Substantia nigra (tissue), 51 donors: ENCODE measurements at places on chromosomes 5 and 9.

- DNase-seq = no peak
Measured at GRCh38 chr9:116260531-116260930, 106.9 kb downstream of the PAPPA start.

- no peak for DNase-seq
Measured at GRCh38 chr9:94599102-94599501, 5.5 kb upstream of the FBP2 start.

GRCh38 chr9:70229026-70229425, 29.8 kb upstream of the SMC5 start:
- no peak for DNase-seq

- no peak for DNase-seq
Measured at GRCh38 chr9:34999576-34999975, 10.0 kb downstream of the DNAJB5 start.

DNA sequence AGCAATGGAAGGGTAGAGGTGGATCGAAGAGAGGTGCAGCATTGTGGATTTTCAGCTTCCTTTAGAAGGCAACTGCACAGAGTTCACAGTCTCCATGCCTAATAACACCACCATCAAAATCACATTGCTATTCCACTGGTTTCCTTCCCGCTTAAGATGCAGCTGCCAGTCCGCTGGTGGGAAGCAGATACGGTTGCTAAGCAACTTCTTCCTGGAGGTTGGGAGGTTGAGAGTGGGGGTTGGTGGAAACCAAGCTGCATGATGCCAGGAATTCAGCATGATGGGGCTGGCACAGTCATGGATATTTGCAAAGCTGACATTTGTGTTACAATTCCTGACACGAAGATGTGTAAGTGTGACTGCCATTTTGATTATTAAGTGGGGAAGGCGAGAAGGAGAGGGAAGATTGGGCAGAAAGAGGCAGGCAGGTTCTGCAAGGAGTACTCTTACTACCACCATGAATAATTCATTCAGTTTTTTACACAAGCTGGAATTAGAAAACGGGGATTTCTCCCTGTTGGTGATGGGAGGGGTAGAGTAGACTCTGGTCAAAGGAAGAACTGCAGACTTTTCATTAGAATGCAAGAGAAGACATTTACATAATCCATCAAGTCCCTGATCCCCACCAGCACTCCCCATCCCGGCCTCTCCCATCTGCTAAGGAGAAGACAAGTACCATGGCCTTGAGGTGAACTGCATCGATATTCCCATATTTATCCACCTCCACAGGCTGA, 87.5 kb downstream of the GLDC start:
- DNase-seq = no peak

DNA sequence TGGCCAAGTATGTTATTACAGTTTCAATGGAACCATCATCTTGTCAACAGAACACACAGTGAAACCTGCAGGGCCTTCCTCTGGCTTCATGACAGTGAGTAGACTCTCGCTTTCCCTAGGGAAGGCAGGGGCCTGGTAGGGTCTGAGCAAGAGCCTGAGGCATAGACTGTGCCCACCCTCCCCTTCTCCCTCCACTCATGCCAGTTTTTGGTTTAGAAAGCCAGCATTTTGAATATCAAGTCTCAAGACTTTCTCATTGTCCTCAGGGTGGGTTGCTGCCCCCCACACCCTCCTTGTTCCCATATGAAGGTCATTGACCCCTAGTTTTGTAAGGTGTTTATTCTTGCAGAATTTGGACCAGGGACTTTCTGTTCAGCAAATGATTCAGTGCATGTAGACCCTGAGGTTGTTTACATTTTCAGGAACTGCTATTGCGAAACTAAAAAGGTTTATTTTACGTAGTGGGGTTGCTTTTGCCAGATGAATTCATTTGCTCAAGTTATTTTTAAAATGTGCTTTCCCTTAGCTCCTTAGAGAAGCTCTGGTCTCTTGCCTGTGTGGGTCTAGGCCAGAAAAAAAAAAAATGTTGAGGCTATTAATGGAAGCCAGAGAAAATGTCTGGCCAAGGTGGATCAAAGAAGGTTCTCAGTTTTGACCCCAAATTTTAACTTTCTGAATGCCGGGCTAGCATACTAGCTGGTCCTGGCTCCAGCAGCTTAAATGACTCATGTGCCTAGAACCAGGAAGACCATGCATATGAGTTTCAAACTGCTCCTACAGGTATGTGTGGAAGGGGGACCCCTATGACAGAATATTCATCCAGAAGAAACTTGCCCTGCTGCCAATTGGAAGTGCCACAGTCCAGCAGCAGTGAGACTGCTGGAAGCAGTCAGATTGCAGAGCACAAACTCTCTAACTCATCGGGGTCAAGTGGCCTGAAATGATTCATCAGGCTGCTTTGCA, 10.1 kb upstream of the MOB3B start:
- no peak for DNase-seq

DNA sequence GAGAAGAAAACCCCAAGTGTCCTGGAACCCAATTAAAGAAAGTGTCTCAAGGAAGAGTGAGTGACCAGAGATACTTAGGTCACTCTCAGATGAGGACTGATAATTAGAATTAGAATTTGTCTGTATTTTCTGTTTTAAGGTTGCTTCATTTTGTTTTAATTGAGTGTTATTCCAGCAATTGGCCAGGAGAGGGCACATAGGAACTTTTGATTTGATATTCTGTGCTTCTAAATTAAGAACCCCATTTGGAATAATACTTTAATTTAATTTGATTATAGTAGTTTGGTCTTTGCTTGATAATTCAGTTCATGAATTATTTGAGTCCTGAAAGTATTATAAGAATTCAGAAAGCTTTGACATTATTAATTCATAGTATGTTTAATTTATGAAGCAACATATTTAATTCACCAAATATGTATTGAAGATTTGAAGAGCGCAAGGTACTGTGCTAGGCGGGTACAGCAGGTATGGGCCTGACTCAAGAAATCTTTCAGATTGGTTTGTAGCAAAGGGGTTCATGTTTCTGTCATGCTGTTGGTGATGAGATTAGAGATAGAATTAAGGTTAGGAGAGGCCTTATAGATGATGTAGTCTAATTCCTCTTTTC, 4.9 kb downstream of the MRPL22 start:
- DNase-seq = no peak

DNA sequence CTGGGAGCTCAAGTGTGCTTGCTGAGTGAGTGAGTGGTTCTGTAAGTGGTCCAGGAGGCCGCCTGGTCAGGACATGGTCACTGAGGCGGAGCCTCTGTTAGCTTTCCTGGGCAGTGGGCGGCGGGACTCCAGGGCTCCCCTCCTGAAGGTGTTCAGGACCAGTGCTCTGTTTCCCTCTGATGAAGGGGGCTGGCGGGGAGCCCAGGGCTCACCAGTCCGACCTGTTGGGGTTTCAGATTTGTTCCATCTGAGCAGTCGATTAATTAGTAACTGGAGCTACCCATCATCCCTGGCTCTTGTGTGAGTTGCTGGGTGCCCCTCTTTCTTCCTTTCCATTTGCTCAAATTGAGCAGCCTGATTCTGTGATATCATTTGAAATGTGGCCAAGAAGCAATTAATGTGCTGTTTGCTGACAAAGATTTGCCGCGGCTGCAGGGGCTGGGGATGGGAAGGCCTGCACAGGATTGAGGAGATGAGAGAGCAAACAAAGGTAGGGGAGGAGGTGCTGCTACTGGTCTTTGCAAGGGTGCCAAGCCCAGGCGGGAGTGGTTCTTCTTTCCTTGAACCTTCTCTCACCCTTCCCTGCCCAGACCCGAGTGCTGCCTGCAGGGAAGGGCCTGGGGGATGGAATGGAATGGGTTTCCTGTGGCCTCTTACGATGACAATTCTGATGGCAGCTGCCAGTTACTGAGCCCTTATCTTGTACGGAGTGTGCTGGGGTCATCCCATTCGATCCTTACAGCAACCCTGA, 92.8 kb upstream of the PITX1 start:
- DNase-seq = no peak

- no peak for DNase-seq
Measured at GRCh38 chr5:53603009-53603687, 42.7 kb downstream of the NDUFS4 start.

DNA sequence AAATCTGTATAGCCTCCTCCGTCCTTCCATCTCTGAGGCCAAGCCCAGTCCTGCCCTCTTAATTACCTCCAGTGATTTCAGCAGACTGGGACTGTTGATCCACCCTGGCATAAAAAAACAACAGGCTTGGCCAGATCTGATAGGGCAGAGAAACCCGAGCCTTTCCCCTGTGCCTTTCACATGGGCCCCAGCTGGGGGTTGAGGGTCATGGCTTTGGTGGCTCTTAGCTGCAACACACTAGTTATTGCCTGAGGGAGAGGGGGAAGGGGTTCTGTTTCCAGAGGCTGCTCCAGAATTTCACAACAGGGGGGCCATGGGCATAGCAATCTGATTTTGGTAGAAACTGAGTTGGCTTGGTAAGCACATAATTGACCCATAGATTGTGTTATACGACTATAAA, 21.2 kb upstream of the PANK3 start:
- no peak for DNase-seq

DNA sequence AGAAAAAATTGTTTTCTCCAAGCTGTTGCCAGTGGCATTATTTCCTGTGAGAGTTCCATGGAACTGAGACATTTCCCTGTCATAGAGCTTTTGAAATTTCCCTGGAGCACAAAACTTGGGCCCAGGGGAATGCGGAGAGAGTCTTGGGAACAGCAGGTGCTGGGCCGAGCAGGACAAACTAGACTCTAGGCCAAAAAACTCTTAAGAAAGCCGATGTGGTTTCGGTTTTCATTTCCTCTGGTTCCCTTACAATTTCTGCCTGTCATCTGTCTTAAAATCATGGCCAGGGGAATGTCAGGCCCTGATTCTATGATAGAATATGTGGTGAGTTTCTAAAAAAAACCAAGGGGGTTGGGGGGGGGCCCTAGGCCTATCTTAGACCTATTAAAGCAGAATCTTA, 4.6 kb downstream of the SLC35A4 start:
- no peak for DNase-seq

DNA sequence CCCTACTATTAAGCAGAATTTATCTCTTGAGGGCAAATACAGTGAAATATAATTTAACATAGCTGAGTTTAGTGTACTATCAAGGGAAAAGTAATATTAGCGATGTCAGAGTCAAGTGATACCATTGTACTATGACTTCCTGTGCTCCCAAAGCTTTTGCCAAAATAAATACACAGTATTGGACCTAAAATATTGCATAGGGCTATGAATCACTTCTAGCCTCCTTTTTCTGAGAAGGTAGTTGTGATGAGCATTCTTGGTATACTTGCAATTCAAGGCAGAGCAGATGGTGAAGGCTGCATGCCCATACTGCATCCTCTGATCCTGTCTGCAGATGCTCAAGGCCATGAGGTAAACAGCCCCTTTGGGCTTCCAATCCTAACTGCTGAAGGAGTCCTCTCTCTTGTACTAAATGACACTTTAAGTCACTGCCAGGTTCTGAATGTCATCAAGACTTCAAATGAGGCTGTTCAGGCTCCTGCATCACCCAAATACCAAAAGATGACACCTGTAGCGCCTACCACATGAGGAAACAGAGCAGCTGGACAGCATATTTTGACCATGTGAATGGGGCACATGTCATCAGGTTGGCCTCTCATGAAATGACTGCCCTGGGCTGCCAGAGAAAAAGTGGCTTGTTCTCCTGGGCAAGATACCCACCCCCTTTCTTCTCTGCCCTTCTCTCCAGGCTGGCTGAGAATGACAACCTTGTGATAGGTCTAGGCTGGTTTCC, 29.7 kb upstream of the PPP2CA start:
- DNase-seq = no peak
